ENCODE measurements at places on chromosomes 1 and 21.

GRCh38 chr1:201332616-201333335, 44.7 kb downstream of the TNNT2 start:
- no peak for DNase-seq

- DNase-seq, result no peak
Measured at GRCh38 chr1:3942416-3943122, 42.5 kb upstream of the C1orf174 start.

GRCh38 chr1:63867429-63868176, 93.8 kb downstream of the ROR1 start:
- no peak for DNase-seq

- DNase-seq, result no peak
Measured at GRCh38 chr1:159884296-159884695, 15.7 kb downstream of the CFAP45 start.

GRCh38 chr1:25861316-25862286, 2.3 kb upstream of the AUNIP start:
- no peak for DNase-seq

GRCh38 chr1:21878840-21879478, 58.2 kb downstream of the HSPG2 start:
- no peak for DNase-seq

- DNase-seq, result no peak
Measured at GRCh38 chr1:150927624-150928023, 1.5 kb downstream of the SETDB1 start.

GRCh38 chr1:202286622-202287097, 55.1 kb downstream of the UBE2T start:
- no peak for DNase-seq

- DNase-seq, result no peak
Measured at GRCh38 chr1:245124241-245124640, 30.5 kb upstream of the KIF26B start.
